ENCODE measurements at places on chromosomes 1 and 21.

GRCh38 chr1:154753426-154753825 lies 116.7 kb downstream of the KCNN3 start:
- DNase-seq, result no peak

DNA sequence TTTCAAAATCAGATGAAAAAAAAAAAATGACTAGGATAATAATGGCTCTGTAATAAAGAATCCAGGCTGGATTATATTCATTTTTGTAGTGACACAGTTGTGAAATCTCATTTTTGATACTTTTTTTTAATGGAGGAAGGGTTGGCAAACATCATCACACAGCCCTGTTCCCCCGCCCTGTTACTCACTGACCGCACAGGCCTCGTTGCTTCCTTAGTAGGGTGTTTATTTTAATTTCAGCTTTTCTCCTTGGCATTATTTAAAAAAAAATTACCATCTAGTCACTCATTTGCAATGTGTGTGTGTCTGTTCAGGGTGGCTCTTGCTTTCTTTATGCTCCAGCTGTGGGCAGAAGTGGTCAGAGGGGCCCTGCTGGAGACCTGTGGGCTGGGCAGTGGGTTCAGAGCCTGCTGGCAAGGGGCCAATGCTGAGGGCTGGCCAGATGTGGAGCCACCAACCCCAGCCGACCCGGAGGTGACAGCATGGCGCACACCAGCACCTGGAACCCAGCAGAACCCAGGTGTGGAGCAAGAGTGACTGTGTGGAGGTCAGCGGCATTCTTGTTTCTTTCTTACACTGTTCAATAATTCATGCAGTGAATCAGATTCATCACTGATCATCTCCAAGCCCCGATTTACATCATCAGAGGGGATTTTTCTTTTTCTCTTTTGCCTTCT lies 44.6 kb downstream of the ZSCAN20 start:
- DNase-seq, result no peak

DNA sequence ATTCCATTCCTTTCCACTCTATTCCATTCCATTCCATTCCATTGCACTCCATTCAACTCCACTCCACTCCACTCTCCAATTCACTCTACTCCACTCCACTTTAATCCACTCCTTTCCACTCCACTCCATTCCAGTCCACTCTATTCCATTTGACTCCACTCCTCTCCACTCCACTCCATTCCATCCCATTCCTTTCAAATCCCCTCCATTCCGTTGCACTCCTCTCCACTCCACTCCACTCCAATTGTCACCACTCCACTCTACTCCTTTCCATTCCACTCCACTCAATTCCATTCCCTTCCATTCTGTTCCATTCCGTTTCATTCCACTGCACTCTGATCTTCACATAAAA lies 2563.7 kb upstream of the TPTE start:
- DNase-seq, result no peak

- DNase-seq, result no peak
Observed at GRCh38 chr1:157739229-157739901, 37.6 kb downstream of the FCRL2 start.

GRCh38 chr21:38383411-38384237 lies 114.7 kb downstream of the ERG start:
- DNase-seq, result no peak

- no peak for DNase-seq
Observed at GRCh38 chr1:157880621-157881020, 39.0 kb upstream of the CD5L start.

- no peak for DNase-seq
Observed at GRCh38 chr1:81851217-81851616, 50.5 kb downstream of the ADGRL2 start.

GRCh38 chr1:155002464-155003226 lies at the start of gene ZBTB7B:
Gene ZBTB7B, plus strand, starts transcription at chr1:155002802. Its CDS starts 11,859 bp downstream, at chr1:155014661.
- no peak for DNase-seq

DNA sequence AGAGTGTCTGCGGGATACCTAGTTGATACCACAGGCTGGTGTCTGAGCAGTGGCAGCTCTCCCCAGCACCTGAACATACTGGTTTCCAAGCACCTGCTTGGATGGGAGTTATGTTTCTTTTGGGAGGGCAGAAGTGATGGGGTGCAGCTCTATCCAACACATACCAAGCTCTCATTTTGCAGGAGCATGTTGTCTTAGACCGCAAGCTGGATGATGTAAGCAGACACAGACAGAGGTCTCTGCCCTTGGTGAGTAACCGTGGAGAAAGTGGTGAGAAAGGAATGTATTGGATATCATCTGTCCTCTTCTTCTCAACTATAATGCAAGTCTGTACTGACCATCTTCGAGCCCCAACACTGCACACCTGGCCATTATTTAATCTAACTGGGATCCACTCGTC lies 37.4 kb downstream of the ZNF496 start:
- DNase-seq, result no peak

- DNase-seq, result no peak
Observed at GRCh38 chr1:43772978-43773377, 65.6 kb downstream of the ST3GAL3 start.

GRCh38 chr1:66346873-66347272 lies 187.1 kb upstream of the SGIP1 start:
- DNase-seq, result no peak

GRCh38 chr1:165586398-165586797 lies 42.6 kb downstream of the LRRC52 start:
- no peak for DNase-seq

DNA sequence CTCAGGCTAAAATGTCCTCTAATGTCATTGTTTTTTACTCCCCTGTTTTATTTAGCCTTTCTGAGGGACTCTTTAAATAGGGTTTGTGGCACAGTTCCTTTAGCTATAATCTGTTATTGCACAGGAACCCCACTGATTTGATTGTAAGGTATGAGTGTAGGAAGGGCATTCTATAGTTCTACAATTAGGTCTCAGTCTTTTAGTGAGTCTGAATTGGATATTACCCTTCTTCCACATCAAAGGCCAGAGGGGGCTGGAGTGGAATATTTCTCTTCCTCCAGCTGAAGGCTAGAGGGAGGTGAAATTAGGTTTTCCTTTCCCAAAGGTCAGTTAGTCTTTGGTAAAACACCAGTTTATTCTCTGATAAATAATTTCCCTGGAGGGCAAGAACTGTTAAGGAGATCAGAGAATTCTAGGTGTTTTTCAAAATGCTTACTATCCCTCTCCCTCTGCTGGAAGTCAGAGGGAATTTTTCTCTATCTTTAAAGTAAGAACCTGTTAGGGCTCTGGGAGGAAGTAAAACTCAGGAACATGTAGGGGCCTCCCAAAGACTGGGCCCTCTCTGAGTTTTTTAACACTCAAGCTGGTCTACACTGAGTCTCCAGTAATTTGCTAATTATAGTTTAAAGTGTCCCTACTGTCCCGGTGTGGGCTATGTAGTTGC lies 176.3 kb upstream of the ZNHIT6 start:
- peak; percentile 10 for DNase-seq

GRCh38 chr1:205407970-205408369 lies 13.9 kb downstream of the LEMD1 start:
- DNase-seq, result no peak

- DNase-seq, result no peak
Observed at GRCh38 chr21:24259241-24259640, 1348.0 kb downstream of the MRPL39 start.

DNA sequence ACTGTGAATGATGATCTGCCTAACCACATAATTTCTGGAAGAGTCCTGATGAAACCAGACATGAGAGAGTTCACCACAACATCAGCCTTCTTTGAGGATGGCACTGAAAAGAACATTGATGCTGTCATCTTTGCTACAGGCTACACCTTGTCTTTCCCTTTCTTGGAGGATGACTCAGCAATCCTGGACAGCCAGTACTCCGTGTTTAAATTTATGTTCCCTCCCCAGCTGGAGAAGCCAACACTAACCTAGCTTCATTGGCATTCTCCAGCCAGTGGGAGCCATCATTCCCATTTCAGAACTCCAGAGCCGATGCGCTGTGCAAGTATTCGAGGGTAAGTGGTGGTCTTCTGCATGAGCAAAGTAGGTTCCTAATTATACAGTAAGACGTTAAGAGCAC lies 164.1 kb upstream of the POGK start:
- DNase-seq, result no peak

DNA sequence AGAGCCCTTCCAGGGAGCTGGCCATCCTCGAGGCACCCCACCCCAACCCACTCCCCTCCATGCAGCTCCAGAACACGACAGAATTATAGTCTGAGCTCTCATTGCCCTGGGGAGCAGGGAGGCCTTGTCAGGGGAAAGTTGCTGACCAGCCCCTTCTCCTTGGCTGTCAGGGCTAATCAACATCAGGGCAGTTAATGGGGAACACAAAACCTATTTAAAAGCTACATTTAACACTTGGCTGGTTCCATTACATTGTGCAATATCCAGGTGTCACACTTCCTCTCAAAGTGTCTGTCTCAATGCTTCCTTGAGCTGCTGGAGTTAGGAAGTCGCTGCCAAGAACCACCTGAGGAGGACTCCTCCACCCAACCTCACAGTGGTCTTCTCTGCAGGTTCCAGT lies 111.8 kb upstream of the GRIK3 start:
- DNase-seq, result no peak

DNA sequence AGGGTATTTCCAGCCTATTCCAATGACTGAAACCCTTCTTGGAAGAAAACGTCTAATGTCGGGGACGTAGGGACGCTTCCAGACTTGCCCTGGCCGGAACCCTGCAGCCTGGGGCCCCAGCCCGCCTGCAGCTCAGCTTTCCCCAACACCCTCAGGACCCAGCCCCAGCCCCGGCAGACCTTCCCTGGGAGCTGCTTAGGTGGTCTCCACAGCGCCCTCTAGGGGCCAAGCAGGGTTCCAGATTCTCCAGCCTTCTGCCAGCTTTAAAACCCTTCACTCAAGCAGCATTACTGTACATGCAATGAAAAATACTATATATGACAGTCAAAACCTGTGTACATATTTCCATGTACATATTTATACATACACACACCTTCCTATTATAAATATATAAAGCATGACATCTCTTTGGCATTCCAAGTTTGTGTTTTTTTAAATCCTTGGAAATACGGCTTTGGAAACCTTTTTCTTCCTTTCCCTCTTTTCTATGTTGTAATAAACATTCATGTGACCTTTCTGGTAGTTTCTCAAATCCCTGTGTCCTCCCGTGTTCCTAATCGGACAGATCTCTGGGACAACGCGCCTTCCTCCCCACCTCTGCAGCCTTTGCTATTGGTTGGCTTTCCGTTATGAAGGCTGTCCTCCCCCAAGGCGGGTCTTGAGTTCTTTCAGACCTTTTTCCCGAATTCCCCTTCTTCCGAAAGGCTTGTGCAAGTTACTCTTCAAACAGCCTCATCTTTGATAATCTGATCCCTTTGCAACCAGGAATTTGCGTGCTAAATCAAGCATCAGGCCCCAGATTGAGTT lies 60.3 kb downstream of the STUM start:
- peak; percentile 17 for DNase-seq

DNA sequence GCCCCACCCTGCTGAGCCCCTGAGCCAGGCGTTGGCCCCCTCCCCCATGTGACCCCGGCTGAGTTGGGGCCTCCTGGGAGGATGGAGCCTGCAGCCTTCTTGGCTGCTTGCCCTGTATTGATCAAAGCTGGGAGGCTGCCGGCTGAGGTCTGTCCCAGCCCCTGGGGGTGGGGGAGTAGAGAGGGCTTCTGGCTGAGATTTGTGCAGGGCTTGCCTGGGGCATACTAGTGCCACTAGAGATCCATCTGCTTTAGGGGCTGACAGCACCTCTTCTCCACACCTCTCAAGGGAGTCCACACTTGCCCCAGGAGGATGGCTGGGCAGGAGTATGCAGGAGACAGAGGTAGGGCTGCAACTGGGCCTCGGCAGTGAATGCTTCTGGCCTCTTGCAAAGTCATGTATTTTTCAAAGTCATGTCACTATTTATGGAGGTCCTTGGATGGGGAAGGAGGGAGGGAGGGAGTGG lies 53.6 kb upstream of the SSBP3 start:
- DNase-seq, result no peak

DNA sequence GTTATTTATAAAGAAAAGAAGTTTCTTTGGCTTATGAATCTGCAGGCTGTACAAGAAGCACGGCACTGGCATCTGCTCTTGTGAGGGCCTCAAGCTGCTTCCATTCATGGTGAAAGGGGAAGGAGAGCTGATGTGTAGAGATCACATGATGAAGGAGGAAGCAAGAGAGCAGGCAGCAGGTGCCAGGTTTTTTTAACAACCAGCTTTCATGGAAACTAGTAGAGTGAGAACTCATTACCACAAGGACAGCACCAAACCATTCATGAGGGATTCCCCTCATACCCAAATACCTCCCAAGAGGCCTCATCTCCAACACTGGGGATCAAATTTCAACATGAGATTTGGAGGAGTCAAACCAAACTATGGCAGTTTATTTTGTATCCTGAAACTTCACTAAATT lies 85.8 kb upstream of the CAMK1G start:
- DNase-seq, result no peak

- no peak for DNase-seq
Observed at GRCh38 chr1:79741720-79742421, 735.3 kb upstream of the ADGRL4 start.

GRCh38 chr1:116106646-116107045 lies 4.6 kb upstream of the MAB21L3 start:
- DNase-seq, result no peak

- DNase-seq, result no peak
Observed at GRCh38 chr1:77089756-77090155, 129.5 kb downstream of the PIGK start.

DNA sequence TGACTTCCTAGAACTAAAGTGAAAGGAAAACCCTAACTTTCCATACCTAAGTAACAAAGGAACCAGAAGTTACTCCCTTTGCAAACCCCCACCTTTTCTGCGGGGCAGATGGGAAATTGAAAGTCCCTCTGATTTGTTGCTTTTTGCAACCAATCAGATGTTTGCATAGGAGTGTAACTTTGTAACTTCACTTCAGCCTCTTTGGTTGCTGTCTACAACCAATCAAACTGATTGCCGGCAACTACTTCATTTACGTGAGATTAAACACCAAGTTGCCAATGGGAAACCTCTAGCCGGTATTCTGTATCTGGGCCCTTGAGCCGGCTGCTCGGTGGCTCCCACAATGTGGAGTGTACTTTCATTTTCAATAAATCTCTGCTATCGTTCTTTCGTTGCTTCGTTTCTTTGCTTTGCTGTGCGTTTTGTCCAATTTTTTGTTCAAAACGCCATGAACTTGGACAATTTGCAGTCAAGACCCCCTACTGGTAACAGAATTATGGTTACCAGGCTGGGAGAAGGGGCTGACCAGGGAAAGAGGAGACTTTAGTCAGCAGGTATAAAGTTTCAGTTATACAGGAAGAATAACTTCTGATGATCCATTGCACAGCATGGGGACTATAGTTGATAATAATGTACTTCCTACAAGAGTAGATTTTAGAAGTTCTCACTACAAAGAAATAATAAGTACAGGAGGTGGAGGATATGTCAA lies 69.2 kb upstream of the RGS2 start:
- no peak for DNase-seq

GRCh38 chr1:62481681-62482080 lies 44.8 kb downstream of the USP1 start:
- DNase-seq, result no peak

GRCh38 chr1:75796376-75797272 lies at the start of gene MSH4:
Gene MSH4, plus strand, starts transcription at chr1:75796882. Its CDS starts 104 bp downstream, at chr1:75796986.
- no peak for DNase-seq

DNA sequence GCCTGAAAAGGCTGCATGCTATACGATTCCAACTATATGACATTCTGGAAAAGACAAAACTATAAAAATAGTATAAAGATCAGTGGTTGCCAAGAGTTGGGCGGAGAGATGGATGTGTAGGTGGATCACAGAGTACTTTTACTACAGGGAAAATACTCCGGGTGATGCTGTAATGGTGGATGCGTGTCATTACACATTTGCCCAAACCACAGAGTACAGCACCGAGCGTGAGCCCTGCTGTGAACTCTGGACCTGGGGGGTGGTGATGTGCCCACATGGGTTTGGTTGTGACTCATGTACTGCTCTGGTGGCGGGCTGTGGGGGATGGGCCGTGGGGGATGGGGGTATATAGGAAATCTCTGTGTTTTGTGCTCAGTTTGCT lies 162.7 kb upstream of the COL6A1 start:
- no peak for DNase-seq

Measured in AML-193 (cell line).